Neural progenitor cell (in vitro differentiated cells): ENCODE measurements at places on chromosomes 6 and 20. TPM values are rescaled to one million over a fixed set of nuclear protein-coding genes. Genes with fewer than 3 reads are reported as not detected.

Gene NFKBIE
- total RNA-seq = 5.1 and 15.5 TPM in 2 replicates

Gene RIMS4
- total RNA-seq = 5.3 and 7.8 TPM in 2 replicates

Gene SLC24A3
- total RNA-seq = 0.21 and 0.31 TPM in 2 replicates

Gene CLVS2
- total RNA-seq = 0.84 and 1.8 TPM in 2 replicates

Gene RAB44
- 0.03 TPM in 1 of 2 replicates, not detected in the other for total RNA-seq

Gene BTN1A1
- not detected in 2 replicates for total RNA-seq

Gene SLC39A7
- 40.8 and 59.2 TPM in 2 replicates for total RNA-seq

Gene GSTA2
- not detected in 2 replicates for total RNA-seq

Gene FIG4
- 30.9 and 51.3 TPM in 2 replicates for total RNA-seq
